Brain (organoid and tissue), 16 donors: ENCODE measurements at places on chromosomes 13 and 19. TPM values are rescaled to one million over a fixed set of nuclear protein-coding genes. Genes with fewer than 3 reads are reported as not detected.

SIAH3 gene
- polyA plus RNA-seq, result 0.39 TPM

POLR2E gene
- 401 TPM for polyA plus RNA-seq

ZNF350 gene
- polyA plus RNA-seq, result 3.3 TPM

DNA sequence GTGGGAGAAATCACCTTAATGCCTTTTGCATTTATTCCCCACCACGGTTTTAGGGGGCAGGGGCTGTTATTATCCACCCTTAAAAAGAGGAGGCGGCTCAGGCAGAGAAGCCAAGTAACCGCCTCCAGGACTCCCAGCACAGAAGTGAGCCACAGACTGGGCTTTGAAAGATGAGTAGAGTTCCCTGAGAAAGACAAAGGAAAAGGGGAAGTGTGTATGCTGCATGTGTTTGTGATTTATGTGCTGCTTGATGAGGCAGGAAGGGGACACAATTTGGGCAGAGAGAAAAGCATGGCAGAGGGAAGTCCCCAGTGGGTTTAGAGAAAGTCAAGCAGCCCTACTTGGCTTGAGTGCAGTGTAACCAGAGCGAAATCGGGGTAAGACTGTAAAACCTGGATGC, 85.0 kb downstream of the DOCK9 start:
- no peak for DNase-seq

MBNL2 gene
- 11.7 TPM for polyA plus RNA-seq

ZNF208 gene
- 1.2 TPM for polyA plus RNA-seq

CLDND2 gene
- polyA plus RNA-seq, result 1.6 TPM
